ENCODE measurements at places on chromosomes 16 and 17.

GRCh38 chr17:9074131-9074530 is 52.8 kb downstream of the NTN1 start:
- no peak for DNase-seq

- no peak for DNase-seq
Measured at GRCh38 chr17:81194225-81194760, 28.3 kb upstream of the AATK start.

GRCh38 chr17:44556832-44557606 is at the start of gene FZD2:
Gene FZD2 (plus strand): TSS chr17:44557484. CDS start chr17:44557689, 205 bp downstream.
- peak; percentile 10 for DNase-seq

DNA sequence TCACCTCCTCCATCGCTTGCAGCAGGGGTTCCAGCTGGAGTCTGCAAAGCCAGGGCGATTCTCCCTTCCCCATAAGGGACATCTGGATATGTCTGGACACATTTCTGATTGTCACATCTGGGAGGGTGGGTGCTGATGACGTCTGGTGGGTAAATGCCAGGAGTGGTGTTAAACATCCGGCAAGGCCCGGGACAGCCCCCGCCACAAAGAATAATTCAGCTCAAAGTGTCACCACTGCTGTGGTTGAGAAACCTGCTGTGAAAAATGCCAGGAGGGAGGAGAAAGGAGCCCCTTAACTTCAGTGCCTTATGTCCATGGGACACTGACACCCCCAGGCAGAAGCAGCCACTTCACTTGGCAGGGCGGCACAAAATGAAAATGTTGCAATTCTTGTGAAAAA is 179.4 kb upstream of the SDK2 start:
- DNase-seq: no peak

GRCh38 chr16:52114379-52114778 is 432.6 kb downstream of the TOX3 start:
- no peak for DNase-seq

GRCh38 chr16:81650982-81651562 is 128.0 kb upstream of the PLCG2 start:
- DNase-seq: no peak

- no peak for DNase-seq
Measured at GRCh38 chr16:88415713-88416323, 33.1 kb downstream of the ZNF469 start.
